ENCODE measurements at places on chromosomes 13 and 19.

DNA sequence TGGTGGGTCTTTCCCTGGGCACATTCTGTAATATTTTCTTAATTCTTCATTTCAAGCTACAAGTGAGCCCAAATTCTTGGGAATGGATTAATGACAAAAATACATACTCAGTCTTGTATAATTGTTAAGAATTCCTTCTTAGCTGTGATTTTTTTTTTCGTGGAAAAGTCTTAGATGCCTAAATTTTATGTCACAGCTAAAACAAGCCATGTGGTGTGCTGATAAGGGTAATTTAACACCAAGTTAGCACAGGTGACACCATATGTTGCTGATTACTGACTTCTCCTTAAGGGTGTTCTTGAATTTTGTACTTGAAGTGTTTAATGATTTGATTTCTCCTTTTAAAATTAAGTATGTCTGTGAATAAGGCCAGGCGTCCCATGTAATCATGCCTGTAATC, 29.3 kb downstream of the WDFY2 start:
- no peak for DNase-seq

- DNase-seq, result no peak
Observed at GRCh38 chr13:25371158-25371874, 458 bp upstream of the ATP8A2 start.

DNA sequence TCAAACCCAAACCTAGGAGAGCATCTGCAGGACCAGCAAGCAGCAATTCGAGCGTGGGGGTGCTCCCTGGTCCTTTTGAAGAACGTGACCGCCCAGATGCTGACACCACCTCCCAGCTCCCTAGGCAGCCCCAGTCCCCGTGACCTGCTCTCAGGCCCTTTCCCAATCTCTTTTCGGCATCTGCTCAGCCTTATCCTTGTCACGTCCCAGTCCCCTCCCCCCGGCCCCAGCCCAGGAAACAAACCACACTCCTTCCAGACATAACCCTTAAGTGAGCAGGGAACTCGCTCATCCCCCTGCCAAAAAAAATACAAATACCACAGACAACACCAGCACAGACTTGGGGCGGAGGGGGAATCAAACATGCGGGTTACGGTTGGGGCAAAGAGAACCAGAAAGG, 3.3 kb downstream of the MLLT1 start:
- DNase-seq, result no peak

DNA sequence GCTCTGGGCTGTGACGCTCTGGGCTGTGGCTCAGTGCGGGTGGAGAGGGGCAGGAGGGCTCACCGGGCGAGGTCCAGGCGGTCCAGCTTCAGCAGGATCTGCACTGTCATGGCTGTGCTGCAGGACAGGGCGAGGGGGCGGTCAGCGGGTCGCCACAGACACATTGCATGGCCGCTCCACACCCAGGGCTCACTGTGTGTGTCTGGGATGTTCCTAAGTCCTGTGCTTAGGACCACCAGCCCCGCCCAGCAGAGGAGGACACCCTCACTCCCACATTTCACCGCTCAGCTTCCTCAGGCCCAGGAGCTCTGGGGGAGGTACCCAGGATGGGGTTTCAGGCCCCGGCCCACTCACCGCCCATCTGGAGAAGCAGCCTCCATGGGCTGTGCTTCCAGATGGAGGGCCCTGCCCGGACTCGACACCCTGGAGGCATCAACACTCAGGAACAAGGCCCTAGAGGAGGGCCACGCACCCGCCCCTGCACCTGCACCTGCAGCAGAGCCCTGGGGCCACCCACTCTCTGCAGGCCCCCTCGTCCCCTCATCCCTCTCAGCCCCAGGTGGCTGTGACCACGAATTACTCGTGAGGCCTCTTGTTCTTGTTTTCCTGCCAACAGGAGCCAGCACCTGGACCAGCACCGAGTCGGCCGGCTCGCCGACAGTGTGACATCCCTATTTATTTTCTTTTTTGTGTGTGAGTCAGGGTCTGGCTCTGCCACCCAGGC, 9.7 kb upstream of the CERS1 start:
- DNase-seq, result no peak

DNA sequence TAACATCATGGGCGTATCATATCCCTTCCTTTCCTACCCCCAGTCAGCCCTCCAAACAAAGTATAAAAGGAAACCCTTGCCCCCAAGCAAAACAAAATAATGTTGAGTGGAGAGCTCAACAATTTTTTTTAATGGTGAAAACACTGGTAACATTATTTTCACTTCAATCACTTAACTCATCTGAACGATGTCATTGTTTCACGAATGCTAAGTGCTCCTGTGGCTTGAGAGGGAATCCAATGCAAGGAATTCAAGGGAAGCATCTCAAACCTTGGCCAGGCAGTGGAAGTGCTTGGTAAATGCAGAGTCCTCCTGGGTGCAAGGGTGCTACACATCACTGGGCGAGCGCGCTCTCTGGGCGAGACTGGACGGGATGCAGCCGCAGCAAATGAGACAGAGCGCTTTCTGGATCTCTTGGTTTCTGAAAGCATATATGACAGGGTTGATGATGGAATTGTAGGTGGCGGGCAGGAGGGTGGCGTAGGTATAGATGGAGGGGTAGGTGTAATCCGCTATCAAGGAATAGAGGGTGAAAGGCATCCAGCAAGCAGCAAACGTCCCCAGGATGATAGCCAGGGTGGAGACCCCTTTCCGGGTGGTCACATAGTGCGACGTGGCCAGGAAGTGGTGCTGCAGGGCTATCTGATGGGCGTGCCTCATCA, 2.0 kb downstream of the GPR12 start:
- no peak for DNase-seq

- DNase-seq, result no peak
Observed at GRCh38 chr13:102772042-102772425, 1.6 kb downstream of the TEX30 start.

DNA sequence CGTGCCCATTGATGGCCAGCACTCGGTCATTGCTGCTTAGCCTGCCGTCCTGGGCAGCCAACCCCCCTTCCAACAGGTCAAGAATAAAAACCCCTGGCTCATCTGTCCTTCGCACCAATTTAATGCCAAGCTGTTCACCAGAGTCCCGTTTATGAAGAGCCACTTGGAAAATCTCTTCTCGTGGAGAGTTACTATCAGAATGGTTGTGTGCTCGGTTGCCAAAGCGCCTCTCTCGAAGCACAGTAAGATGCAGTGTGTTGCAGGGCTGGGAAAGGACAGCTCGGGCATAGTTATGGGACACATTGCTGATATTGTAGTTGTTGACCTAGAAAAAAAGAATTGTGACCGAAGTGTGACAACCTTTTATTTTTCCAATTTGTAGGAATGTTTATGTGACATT, 57.9 kb downstream of the LNX2 start:
- DNase-seq, result no peak

DNA sequence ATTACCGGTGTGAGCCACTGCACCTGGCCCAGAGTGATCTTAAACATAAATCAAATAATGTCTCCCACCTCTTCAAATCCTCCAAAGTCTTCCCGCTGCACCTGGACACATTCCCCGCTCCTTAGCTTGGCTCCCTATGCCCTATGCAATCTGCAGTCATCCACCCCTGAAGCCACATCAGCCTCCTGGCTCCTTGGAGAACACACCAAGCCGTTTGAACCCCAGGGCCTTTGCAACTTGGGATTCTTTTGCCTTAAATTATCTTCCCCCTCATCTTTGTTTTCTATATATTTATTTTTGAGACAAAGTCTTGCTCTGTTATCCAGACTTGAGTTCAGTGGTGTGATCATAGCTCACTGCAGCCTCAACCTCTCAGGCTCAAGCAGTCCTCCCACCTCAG, 2.7 kb upstream of the DNAAF3 start:
- no peak for DNase-seq

GRCh38 chr13:50511877-50512341, 331.6 kb downstream of the DLEU7 start:
- DNase-seq, result no peak

All from 8988T (cell line).